SJSA1 (cell line): ENCODE measurements at places on chromosomes 16 and 17.

GRCh38 chr17:50331085-50331791 is 14.7 kb upstream of the XYLT2 start:
- DNase-seq, result no peak

- no peak for DNase-seq
Observed at GRCh38 chr16:84746875-84747274, 47.1 kb downstream of the USP10 start.

- DNase-seq, result no peak
Observed at GRCh38 chr17:40472733-40473452, 28.5 kb downstream of the TNS4 start.

DNA sequence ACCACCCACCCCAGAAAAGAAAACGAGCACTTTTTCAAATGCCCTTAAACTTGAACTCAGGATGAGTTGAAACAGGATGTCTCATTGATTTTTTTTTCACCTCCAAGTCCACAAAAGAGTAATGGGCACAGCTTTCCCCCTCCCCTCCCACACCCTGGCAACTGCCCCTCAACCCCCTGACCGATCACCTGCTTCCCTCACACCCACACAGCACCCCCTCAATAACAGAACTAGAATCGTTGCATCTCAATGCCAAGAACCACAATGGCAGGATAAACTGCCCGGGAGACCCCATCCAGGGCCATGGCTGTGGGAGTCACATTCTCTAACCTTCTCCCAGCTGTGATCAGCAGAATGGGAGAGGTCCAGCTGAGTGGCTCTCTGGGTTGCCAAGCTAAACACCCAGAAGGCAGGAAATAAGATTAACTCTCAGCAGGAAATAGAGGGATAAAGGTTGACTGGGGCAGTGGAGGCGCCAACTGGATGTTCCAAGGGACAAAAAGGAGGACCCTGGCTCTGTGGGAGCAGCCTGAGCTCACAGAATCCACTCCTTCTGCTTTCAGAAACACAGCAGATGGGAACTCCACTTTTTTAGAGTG is 128.0 kb upstream of the SDK2 start:
- DNase-seq, result no peak

DNA sequence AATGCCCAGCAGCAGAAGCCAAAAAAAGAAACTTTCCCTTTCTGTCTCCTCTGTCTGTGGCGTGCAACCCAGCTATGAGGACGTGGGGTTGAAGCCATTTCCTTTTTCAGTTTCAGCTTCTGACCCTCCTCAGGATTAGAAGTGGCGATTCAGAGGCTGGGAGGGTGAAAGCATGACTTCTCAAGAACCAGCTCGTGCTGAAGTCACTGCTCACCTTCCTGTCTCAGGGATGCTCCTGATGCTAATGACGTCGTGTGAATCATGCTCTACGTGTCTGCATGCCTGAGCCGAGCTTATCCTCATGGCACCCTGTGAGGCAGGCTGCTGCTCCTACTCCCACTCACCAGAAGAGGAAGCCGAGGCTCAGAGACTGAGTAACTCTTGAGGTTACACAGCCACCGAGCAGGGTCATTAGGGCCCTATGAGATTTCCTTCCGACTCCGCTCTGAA is 5.7 kb upstream of the LPO start:
- no peak for DNase-seq

GRCh38 chr17:2789700-2790099 is 6.5 kb upstream of the RAP1GAP2 start:
- no peak for DNase-seq

- no peak for DNase-seq
Observed at GRCh38 chr16:57151369-57151768, 34.5 kb downstream of the PSME3IP1 start.

- DNase-seq, result no peak
Observed at GRCh38 chr16:87075319-87075860, 241.8 kb downstream of the C16orf95 start.

GRCh38 chr17:11300738-11301137 is 59.7 kb downstream of the SHISA6 start:
- DNase-seq, result no peak

GRCh38 chr16:50121721-50122445 is 31.2 kb upstream of the TENT4B start:
- no peak for DNase-seq

DNA sequence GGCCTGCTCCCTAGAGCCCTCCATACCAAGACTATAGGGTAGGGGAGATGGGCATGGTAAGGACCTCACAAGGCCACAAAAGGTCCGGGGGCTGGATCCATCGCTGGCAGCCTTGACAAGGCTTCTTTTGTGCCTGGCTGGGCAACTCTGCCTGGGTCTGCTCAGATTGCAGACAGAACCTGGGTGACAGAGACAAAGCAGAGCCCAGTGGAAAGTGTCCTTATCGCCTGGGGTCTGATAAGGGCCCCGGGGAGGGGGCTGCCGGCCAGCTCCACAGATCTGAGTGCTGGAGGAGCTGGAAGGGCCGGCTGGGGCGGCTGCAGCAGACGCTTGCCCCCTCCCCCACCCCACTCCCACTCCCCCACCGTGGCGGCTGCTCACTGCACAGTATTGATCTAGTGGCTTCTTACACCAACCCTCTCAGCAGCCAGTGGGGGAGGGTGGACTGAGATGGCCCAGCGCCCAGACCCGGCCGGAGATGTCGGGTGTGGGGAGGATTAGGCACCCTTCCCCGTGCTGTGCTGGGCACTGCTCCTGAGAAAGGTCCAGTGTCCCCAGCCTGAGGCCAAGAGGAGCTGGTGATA is 7.2 kb downstream of the MMP15 start:
- DNase-seq, result no peak

DNA sequence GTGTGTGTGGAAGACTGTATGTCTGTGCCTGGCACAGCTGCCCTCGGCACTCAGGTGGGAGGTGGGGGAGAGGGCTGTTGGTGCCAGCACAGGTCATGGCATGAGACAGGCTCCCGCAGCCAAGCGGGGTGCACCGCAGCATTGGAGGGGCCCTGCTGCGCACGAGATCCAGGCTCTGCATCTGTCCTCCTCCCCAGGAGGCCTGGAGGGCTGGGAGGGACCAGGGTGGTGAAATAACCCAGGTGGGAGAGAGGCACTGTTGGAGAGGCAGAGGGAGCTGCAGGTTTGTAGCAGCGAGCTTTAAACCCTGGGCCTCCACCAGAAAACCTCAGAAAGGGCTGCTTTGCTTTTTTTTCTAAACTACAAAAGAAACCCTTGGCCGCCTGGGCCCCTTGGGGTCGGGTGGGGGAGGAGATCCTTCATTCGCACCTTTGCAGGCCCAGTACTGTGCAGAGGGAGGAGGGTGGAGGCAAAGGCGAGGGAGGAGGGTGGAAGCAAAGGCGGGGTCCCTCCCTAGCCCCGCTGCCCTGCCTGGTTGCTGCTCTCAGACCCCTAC is 241.7 kb downstream of the SEC14L1 start:
- no peak for DNase-seq

- DNase-seq, result peak; percentile 66
Observed at GRCh38 chr17:68704871-68705713, 103.9 kb upstream of the FAM20A start.

DNA sequence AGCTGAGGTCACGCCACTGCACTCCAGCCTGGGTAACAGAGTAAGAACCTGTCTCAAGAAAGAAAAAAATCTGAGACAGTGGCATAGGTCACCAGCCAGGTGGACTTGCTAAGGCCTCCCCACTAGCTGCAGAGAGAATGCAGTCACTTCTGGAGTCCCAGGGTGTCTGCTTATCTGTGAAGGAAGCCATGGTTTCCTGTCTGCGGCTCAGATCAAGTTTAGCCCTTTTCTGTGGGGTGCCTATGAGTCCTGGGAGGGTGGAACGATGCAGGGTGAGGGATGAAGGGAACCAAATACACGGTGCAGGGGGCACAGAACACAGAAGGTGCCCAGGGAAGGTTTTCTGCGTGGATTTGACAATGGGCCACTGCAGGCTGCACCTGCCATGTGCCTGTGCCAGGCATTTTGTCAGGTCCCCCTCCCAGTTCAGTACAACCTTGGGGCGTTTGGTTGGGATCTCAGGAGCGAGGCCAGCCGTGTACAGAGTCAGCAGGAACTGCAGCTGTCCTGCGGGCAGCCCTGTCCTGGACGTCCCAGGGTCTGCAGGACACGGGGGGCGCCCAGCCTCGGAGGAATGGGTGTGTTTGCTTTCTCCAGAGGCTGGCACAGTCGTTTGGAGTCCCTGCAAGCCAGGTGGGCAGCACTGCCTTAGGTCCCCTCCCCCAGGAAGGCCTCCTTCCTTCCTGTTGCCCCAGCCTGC is 41.8 kb downstream of the RAB11FIP4 start:
- DNase-seq, result no peak

DNA sequence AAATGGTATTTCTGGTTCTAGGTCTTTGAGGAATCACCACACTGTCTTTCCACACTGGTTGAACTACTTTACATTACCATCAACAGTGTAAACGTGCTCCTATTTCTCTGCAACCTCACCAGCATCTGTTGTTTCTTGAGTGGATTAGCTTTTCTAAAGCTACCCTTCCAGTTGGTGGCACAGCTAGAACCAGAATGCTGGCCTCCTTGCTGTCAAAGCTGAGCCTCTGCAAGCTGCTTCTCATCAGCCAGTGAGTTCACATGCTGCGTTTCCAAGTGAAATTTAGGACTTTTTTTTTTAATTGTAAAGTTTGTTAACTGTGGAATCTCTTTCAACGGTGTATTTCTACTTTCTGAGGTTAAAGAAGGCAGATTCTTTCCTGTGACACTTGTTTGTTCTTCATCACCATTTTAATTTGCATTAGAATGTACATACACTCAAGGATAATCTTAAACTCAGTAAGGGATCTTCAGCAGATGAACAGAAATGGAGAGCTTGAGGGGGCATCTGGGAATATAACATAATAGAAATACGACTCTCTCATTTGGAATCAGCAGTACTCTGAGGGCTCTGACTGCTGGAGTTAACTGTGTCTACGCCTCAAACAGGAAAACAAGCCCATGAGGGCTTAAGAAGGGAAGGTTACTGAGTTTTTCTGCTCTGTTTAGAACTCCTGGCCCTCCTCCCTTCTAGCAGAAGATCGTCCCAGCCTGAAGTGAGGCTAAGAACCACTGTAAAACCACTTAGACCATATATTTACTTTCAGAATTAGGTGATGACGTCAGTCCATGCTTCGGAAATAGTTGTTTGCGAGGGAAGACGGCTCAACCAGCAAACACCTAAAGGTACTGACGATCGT is 148.4 kb upstream of the FAM20A start:
- no peak for DNase-seq

GRCh38 chr17:31058976-31059375 is 35.8 kb upstream of the NF1 start:
- DNase-seq, result no peak

GRCh38 chr17:27654654-27655524 is 23.9 kb downstream of the LGALS9 start:
- peak; percentile 81 for DNase-seq

GRCh38 chr17:40015005-40015997 is at the start of gene CSF3:
Gene CSF3, plus strand, starts transcription at chr17:40015440. Its CDS starts 35 bp downstream, at chr17:40015475.
- DNase-seq, result no peak

- DNase-seq, result no peak
Observed at GRCh38 chr16:2981899-2982250, 1.6 kb upstream of the PKMYT1 start.

- no peak for DNase-seq
Observed at GRCh38 chr17:64178011-64178825, 48.3 kb upstream of the ERN1 start.

GRCh38 chr17:36944553-36944952 is 4.2 kb upstream of the AATF start:
- no peak for DNase-seq

DNA sequence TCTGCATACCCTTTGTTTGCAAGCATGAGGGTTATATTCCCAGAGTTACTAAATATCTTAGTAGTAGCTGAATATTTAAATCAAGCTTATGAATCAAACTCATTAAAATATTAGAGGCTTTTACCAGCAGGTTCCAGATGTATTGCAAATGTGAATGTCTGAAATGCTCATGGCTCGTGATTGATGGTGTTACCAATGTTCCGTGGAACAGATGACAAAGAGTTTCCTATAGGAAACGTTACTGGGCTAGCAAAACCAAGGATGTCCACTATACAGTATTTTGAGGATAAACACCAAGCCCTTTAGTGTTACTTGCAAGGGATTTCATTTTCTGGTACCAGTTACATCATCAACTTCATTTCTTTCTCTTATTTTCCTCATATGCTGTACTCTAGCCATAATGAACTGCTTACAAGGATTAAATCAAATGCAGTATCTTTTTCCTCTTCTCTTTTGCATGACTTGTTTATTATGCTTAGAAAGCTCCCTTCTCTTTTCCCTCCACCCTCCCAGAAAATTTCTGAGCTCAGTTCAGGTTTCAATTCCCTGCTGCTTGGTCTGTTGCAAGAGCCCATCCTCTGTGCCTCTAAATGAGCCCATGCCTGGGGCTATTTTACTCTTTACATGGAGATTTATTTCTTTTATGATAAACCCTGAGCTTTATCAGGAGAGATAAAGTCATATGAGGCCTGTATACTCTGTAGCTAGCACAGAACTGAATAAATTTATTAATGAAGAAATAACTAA is 1537.1 kb upstream of the GOT2 start:
- DNase-seq, result no peak

DNA sequence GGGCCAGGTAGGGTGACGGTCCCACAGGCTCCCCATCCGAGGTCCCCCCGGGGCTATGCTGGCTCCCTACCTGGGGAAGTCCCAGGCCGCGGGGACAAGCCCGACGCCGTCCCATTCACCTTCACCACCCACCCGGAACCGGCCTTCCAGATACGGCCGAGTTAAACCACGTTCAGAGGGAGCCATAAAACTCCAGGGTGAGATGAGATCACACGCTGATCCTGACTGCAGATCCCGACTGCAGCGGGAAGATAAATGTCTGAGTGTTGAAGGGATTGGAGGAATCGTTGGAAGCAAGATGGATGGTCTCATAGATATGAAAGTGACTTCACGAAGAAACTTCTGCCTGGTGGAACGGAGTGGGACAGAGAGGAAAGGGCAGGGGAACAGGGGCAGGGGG is 13.6 kb upstream of the C1QTNF8 start:
- no peak for DNase-seq

DNA sequence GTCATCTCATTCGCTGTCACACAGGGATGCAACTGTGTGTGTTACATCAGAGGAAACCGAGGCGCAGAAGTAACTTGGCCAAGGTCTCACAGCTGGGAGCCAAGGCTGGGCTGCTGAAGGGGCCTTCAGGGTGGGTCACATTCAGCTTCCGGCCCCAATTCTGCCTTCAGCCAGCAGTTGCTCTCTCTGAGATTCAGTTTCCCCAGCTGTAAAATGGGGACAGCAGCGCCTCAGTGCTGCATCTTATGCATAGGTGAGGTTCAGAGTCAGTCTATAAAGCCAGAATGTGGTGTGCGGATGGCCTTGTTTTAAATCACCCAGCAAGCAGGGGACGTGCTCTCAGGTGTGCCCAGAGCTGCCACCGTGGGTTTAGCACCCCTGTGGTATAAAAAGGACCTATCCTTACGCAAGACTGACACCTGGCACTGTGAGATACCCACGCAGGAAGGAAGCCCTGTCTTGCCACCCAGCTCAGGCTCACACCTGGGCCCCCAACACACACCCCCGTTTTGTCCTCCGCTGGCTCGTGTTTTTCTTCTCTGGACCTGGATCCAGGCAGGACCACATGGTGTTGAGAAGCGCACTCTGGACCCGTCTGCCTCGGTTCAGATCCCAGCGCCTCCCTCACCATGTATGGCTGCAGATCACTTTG is 94.6 kb upstream of the GSE1 start:
- no peak for DNase-seq
